ENCODE measurements at places on chromosomes 5 and 9. TPM values are rescaled to one million over a fixed set of nuclear protein-coding genes. Genes with fewer than 3 reads are reported as not detected.

The ANKRD55 gene
- total RNA-seq, result not detected

The UNC13B gene
- total RNA-seq, result 11.3 TPM

The CDKN2B gene
- total RNA-seq, result 10.4 TPM

The LOX gene
- total RNA-seq, result 46.7 TPM

The ADRB2 gene
- total RNA-seq, result 1.9 TPM

The SLC36A2 gene
- not detected for total RNA-seq

The PCDHGC5 gene
- total RNA-seq, result 0.30 TPM

The MLANA gene
- not detected for total RNA-seq

The ARID3C gene
- not detected for total RNA-seq

The FOXD4L5 gene
- total RNA-seq, result not detected

The ZFYVE16 gene
- 9.1 TPM for total RNA-seq
